ENCODE measurements at places on chromosomes 5 and 9.

GRCh38 chr9:26856413-26857032 is 36.1 kb downstream of the CAAP1 start:
- DNase-seq = no peak

GRCh38 chr9:94538908-94539307 is 16.0 kb upstream of the PCAT7 start:
- no peak for DNase-seq

- no peak for DNase-seq
Measured at GRCh38 chr5:77987331-77987730, 211.2 kb upstream of the TBCA start.

GRCh38 chr9:129319076-129319937 is 141.2 kb upstream of the IER5L start:
- DNase-seq = no peak

- DNase-seq = no peak
Measured at GRCh38 chr5:67806654-67807438, 408.7 kb upstream of the PIK3R1 start.

DNA sequence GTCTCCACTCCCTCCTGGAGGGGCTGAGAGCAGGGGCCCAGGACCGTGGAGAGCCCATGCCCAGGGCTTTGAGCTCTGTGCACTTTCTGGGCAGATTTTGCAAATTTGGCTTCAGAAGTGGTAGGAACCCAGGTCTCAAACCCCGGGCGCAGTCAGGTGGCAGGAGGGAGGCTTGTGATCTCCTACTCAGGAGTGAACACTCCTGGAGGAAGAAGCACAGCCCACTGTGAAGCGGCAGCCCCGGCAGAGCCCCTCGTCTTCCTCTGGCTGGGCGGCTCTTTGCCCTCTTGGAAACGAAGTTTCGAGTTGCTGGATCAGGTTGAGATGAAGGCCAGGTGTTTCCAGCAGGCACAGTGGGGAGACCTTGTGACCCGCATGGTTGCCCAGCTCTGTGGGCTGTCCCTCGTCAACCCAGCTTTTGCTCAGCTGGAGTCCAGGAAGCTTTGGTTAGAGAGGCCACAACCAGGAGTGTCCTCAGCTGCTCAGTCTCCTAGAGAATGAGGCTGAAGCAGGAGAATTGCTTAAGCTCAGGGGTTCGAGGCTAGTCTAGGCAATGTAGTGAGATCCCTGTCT is 48.5 kb downstream of the WNK2 start:
- no peak for DNase-seq

DNA sequence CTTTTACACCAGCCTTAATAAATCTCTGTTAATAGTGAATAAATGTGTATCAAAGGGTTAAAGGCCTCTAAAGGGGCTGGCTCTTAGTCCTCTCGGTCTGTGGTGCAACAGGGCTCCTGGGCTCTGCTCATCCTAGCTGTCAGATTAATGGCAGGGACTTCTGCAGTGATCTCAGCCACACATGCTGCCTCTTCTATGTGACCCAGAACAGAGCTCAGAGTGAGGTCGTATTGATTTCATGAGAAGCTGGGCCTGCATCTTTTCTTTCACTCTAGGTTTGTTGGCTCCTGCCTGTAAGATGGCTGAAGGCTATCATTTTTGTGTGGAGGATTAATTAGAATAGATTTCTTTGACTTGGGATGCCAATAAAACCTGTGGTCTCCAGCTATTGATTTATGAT is 165.0 kb upstream of the GLRA1 start:
- DNase-seq = no peak

DNA sequence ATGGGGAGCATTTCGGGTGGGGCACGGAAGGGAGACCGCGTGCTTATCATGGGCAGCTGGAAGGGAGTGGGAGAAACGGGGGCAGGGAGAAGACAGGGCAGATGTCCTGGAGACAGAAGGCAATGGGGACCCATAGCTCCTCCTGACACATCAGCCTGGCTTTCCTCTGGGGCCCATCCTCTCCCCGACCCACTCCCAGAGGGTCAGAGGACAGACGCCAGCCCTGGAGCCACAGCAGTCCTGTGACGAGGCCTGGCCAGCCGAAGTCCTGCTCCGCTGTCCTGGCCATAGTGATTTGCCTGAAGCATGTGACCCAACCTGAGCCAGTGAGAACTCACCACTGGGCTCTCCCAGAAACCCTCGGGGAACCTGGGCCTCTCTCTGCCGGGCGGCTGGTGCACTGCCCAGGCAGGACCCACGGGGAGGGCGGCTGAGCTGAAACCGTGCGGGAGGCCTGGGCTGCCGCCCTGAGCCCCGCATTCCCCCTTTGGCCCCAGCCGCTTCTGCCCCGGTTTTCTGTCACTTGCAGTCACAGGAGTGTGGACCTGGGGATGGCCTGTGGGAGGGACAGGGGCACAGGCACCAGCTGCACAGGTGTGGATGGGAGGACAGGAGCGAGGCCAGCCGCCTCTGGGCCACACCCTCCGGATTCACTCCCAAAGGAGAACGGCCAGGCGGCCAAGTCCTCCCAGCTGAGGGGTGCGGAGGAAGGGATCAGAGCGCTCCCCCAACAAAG is 19.8 kb downstream of the ADAMTS2 start:
- no peak for DNase-seq

DNA sequence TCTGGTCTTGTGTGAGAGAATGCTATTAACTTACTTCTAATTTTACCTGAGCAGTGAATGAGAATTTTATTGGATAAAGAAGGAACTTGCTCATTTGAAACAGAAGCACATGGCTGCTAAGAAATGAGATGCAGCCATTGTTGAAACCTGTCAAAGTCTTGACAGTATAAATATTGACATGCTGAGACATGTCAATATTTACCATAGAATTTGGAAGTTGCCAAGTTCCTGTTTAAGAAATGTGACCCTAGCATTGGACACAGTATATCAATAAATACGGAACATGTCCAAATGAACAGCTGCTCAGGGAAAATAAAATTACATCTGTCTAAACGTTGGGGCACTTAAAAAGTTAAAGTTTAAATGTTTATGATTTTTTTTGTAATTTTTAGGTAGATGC is 7.8 kb downstream of the XRCC4 start:
- no peak for DNase-seq

- peak; percentile 27 for DNase-seq
Measured at GRCh38 chr5:10756549-10756948, 4.5 kb downstream of the DAP start.

Measured in amniotic stem cell (primary cell).